Stimulated activated CD8-positive, alpha-beta memory T cell treated with anti-CD3 and anti-CD28 coated beads, Interleukin-4, amount 100 ng/mL, for 1 hour (primary cell): ENCODE measurements at places on chromosomes 7 and 10.

- DNase-seq = no peak
These were observed 67.2 kb downstream of the CCSER2 start for GRCh38 chr10:84395581-84395980.

DNA sequence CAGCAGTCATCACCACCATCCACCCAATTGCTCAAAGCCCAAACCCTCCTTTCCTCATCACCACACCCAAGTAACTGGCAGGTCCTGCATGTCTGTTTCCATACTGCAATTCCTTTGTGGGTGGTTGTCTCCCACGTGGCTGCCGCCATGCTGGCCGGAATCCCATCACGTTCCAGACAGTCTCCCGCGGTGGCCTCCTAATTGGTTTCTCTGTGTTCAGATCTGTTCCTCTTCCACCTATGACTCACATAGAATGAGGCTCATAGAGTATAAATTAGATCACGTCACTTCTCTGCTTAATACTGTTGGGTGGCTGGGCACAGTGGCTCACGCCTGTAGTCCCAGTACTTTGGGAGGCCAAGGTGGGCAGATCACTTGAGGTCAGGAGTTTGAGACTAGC is 813.0 kb downstream of the TYW1 start:
- no peak for DNase-seq

DNA sequence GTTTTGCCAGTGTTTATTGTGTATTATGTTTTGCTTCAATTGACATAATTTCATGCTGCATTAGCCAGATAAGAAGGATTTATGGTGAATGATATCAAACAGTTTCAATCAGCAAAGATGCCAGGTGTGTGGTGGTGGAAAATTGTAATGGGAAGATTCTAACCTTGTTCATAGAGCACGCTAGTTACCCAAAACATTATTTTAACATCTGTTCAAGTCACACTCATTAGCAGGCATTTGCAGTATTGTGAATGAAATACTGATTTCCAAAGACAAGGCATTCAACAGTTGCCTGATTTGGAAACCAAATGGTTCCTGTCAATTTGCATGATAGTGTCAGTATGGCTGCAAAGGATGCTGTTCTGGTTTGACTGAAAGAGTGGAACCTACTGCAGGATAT is 129.7 kb downstream of the EPC1 start:
- DNase-seq = no peak

DNA sequence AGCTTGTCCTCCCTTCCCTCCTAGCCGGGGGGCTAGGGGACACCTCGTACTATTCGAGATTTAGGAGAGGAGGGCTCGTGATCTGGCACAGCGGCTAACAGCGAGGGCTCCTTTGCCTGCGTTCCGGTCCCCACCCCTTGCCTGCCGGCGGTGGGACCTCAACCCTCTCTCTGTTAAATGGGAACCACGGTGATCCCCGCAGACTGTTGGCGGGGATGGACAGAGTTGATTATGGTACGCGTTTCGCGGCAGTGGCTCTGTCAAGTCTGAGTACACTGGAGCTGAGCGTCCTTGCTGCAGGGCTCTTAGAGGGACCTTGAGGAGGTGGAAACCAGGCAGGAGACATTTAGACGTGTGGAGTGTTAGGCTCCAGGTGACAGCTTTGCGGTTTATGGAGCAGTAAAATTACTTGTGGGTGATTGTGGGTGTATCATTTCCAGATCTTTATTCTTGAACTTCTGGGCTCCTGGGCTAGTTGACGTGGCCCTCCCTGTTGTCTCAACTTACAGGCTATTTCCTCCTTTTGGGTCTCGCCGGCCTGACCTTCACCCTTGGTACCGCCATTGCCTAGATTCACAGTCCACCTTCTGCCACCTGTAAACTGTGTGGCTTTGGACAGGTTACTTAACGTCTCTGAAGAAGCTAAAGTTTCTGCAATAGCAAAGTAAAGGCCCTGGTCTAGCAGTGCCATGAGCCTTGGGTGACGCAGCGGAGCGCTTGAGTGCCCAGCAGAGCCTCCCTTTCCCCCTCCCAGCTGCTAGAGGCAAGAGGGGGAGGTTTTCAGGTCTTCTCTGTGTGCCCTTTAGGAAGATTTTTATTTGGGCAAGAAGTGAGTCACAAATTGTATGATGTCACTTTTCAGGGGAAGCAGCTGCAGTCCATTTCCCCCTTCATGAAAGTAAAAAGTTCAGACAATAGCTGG is 739 bp downstream of the CASP7 start:
- no peak for DNase-seq

- DNase-seq = no peak
These were observed 11.6 kb downstream of the ALDH18A1 start for GRCh38 chr10:95644901-95645300.

GRCh38 chr7:101678658-101679057 is 49.6 kb upstream of the MYL10 start:
- DNase-seq = no peak

DNA sequence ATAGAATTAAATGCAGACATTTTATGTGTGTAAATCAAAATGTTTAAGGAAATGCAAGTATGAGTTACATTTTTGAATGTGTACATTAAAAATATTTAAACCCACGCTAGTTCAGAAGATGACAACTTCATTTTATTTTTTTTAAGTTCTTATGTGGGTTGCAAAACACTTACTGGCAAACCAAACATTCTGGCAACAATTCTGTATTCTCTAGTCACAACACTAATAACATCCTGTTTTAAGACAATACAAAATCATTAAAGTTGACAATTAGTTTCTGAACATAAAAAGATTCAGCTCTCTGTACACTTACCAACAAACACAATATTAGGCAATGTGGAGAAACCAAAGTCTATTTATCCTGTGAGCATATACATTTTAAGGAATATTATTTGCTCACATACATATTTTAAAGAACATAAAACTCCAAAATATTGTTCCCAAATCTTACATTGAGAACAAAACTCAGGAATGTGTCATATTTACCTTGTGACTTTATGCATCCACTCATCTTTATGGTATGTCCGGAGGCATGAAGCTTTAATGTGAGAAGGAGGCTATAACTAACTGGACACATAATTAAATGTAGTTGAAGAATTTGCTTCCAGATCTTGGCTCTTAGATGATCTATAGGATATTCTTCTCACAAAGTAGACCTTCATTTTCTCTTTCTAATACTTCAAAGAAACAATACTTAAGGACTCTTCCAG is 134.7 kb downstream of the DGKB start:
- DNase-seq = no peak

- no peak for DNase-seq
These were observed 50.6 kb upstream of the SMNDC1 start for GRCh38 chr10:110355141-110355831.

DNA sequence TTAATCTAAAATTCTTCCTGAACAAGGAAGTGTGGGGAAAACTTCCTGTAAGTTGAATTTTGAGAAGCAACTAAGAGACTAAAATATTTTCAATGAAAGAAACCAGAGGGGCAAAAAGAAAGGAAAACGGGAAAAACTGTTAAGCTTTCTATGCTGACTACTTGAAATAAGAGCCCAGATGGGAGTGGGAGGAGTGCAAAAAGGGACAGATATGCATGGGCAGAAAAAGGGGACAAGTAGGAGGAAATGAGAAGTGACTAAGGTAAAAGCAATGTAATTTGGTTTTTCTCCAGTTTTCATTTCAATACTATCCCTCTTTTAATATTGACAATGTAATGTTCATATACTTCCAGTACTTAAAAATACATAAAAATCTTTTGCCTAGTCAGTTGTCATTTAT is 11.1 kb downstream of the OGA start:
- no peak for DNase-seq

- DNase-seq = no peak
These were observed 50.5 kb downstream of the TPST1 start for GRCh38 chr7:66255534-66256100.

GRCh38 chr10:12144538-12144937 is 15.1 kb downstream of the SEC61A2 start:
- no peak for DNase-seq

DNA sequence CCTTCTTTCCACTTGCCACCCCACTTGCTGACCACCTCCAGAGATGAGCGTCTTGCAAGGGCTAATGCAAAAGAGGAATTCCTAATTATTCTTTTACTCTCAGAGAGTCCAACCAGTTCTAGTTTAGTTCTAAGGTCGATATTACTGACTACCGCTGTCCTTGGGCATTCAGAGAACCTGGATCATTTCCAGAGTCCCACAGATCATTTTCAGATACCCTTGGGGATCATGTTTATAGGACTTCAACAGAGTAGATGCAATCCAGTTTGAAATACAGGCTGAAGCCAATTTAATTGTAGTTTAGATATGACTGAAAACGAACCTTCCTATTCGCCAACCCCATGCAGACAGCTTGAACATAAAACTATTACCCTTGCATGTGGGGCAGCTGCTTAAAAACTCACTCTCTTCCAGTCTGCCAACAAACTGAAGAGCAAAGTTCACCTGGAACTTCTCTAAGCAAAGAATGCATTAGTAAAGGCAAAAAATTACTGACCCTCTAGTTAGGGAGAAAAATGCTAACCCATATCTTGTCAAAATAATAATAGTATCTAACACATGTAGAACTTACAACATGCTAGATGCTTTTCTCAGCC is 22.4 kb downstream of the CFAP69 start:
- no peak for DNase-seq

DNA sequence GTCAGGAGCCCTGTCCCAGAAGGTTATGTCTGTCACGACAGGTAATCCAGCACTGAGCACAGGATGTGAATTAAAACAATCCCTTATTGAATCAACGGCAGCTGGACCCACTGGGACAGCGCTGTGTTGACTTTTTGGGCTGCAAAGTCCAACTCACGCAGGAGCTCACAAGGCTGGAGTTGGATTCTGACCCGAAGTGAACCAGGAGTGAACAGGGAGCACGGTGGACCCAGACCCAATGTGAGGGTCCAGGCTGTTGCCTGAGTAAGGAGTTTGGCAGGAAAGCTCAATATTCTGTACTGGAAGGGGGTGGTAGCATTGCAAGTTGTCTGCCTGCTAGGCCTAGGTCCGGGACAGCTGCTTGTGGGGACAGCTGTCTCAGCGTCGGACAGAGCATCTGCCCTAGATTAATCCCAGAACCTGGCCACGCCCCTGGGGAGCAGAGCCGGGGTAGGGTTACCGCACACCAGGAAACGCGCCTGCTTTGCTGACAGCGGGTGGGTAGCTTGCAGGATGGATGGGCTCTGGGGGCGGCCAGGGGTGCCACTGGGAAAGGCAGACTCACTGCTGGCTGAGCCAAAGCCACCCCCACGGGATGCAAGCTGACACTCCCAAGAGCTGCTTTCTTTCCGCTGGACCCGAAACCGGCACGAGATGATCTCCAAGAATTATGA is 24.0 kb downstream of the COL26A1 start:
- no peak for DNase-seq

DNA sequence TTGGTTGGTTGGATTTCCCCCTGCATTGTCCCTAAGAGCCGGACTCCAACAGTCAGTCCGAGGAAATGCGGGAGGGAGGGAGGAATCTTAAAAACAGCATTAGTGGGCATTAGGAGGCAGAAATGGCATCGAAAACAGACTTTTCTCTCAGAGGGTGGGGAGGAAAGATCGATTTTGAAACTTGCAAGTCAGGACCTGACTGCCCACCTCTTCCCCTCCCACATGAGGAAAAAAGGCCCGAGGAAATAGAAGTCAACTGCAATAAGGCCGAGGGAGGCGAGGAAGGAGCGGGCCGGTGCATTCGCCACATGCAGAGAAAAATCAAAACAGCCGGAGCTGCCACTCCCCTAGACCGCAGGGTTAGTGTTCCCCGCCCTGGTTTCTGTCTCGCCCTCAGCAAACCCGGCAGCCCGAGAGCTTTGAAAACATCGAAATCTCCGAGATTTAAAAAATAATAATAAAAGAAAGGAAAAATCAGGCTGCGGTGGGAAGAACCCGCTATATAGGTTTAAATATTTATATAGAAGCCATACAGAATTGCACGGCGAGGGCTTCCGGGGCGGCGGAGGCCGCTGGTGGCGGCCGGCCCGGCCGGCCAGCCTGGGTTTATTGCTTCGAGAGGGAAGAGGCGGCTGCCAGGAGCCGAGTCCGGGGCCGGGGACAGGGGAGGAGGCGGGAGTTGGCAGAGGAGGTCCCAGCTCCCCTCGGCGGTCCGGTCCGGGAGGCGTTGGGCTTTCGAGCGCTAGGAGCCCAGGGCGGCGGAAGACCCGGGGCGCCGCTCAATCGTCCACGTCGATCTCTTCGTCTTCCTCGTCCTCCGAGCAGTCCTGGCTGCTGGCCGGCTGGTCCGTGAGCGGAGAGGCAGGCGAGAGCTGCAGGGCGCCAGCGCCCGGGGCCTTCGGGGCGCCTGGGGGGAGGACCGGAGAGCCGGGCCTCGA is 2.5 kb downstream of the LBX1 start:
- no peak for DNase-seq

DNA sequence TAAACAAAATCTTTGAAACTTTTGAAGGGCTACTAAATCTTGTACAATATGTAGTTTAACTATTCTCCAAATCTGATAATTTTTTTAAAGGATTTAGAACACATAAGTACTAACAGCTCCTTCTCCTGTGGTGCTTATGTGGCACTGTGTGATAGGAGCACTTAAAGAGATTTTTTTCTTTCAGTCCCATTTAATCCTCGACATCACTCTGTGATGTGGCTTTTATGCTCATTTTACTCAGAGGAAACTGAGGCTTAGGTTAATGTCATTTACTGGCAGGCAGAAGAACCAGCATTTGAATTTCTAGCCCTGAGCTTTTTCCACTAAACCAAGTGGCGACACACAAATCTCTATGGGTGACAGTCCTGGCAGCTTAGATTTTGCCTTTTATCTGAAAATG is 92.4 kb downstream of the SAMD9 start:
- no peak for DNase-seq

- no peak for DNase-seq
These were observed 156.7 kb downstream of the ANLN start for GRCh38 chr7:36546331-36546730.

DNA sequence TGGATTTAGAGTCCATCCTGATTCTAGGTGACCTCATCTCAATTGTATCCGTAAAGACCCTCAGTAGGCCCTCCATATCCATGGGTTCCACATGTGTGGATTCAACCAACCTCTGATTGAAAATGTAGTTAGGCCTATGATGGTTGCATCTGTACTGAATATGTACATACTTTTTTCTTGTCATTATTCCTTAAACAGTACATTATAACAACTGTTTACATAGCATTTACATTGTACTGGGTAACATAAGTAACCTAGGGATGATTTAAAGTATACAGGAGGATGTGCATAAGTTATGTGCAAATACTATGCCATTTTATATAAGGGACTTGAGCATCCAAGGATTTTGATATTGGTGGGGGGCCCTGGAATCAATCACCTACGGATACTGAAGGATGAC is 10.1 kb downstream of the CPN1 start:
- no peak for DNase-seq
